NCI-H460 (cell line): ENCODE measurements at places on chromosomes 5 and 9. TPM values are rescaled to one million over a fixed set of nuclear protein-coding genes. Genes with fewer than 3 reads are reported as not detected.
A peak's percentile ranks its signal among the peaks of the same experiment; 100 is the strongest.

- no peak for DNase-seq
Measured at GRCh38 chr9:126275386-126276001, 51.1 kb upstream of the MVB12B start.

DNA sequence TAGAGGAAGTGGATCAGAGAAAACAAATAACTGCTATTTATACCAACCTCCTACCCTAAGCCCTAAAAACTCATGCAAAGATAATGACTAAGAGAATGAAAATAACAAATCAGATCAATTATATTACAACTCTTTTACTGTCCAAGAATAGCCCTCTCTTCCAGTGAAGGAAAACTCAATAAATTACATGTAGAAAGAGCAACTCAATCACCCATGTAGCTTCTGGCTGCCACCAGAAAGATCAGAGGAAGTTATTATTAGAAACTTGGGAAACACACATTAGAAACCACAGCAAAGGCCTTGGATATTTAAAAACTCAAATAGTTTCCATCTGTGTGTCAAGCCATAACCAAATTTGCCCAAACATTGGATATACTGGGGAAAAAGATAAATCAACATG is 134.0 kb upstream of the TARS1 start:
- DNase-seq: no peak

DNA sequence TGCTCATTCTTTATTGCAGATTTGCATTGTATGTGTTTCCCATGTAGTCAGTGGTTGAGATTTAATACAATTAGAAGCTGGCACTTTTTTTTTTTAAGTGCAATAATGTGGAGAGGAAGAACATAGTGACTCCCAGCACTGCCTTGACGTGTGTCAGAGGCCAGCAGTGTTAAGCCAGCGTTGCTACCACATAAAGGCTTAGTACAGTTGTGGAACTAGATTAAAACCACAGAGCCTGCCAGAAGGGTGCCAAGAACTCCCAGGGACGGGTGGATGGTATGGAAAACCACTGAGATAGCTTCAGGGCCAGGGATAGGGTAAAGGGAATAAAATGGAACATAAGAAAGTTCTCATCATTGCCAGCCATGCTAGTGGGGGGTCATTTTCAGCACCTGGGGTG is 142.9 kb downstream of the TRIO start:
- no peak for DNase-seq

- no peak for DNase-seq
Measured at GRCh38 chr5:171728686-171729085, 56.9 kb upstream of the SMIM23 start.

GRCh38 chr5:64722588-64722987 is 32.3 kb downstream of the SHISAL2B start:
- no peak for DNase-seq

- no peak for DNase-seq
Measured at GRCh38 chr5:1064383-1065142, 47.3 kb downstream of the SLC12A7 start.

DNA sequence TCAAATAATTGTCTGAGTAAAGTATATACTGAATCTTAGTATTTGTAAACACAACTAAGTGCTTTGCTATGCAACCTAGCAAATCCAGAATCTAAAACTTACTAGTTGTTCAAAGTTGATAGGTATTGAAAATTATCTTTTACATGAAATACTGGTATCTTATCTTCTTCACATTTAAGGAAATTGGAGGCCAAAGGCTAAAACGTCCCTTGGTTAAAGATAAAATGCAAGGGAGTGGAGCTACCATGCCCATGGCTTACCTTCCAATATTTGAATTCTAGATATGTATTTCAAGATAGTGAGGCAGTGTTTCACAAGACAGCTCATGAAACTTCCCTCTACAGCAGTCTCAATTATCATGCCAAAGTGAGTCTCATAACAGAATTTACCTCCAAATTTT is 373.5 kb downstream of the KIAA0825 start:
- no peak for DNase-seq

DNA sequence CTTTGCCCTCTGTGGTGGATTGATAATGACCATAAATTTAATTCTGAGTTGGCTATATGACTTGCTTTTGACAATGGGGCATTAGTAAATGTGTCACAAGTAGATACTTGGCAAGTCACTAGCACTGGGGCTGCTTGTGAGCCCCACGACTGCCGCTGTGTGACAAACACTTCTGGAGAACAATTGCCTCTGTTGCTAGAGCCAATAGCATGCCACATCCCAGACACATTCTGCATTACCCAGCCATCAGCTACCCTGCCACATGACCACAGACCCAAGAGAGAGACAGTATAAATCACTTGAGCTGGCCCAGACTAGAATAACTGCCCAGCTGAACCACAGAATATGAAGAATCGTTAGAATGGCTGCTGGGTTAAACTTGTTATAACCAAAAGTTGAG is 753.2 kb upstream of the DMAC1 start:
- DNase-seq: no peak

DNA sequence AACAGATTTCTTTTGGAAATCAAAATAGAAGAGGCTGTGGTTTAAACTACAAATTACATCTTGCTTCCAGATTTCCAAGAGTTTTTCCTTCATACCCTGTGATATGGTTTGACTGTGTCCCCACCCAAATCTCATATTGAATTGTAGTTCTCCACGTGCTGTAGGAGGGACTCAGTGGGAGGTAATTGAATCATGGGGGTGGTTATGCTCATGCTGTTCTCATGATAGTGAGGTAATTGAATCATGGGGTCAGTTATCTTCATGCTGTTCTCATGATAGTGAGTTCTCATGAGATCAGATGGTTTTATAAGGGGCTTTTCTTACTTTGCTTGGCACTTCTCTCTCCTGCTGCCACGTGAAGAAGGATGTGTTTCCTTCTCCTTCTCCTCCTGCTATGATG is 687.0 kb upstream of the ZNF608 start:
- no peak for DNase-seq

DNA sequence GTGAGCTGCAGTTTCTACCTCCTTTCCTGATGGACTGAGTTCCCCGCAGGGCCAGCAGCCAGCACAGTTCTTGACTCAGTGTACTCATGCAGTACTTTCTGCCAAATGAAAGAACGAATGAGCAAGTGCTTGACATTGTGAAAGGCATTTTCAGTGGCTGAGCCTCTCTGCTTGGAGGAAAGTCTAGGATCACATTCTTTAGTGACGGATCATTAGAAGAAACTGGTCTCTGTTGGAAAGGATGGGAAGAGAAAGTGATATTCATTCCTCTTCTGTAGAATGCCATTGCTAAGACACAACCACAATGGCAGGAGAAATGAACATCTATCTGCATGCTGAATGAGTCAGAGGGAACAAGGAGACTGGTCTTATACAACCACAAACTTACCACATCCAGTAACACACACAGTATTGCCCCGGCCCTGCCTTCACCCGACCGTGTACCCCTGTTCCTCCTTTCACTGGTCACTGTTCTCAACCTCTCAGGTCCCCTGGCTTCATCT is 206.9 kb downstream of the CRB2 start:
- no peak for DNase-seq

GRCh38 chr9:79173932-79174331 is 397.8 kb upstream of the TLE4 start:
- no peak for DNase-seq

GRCh38 chr5:131974016-131974415 is 28.6 kb upstream of the MEIKIN start:
- no peak for DNase-seq

DNA sequence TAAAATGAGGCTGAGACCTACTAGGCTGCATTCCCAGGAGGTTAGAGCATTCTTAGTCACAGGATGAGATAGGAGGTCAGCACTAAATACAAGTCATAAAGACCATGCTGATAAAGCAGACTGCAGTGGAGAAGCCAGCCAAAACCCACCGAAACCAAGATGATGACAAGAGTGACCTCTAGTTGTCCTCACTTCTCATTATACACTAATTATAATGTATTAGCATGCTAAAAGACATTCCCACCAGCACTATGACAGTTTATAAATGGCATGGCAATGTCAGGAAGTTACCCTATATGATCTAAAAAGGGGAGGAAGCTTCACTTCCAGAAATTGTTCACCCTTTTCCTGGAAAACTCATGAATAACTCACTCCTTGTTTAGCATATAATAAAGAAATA is 88.6 kb downstream of the PLPPR1 start:
- DNase-seq: no peak

GRCh38 chr5:119063579-119064379 is 7.1 kb upstream of the DMXL1 start:
- DNase-seq: no peak

DNA sequence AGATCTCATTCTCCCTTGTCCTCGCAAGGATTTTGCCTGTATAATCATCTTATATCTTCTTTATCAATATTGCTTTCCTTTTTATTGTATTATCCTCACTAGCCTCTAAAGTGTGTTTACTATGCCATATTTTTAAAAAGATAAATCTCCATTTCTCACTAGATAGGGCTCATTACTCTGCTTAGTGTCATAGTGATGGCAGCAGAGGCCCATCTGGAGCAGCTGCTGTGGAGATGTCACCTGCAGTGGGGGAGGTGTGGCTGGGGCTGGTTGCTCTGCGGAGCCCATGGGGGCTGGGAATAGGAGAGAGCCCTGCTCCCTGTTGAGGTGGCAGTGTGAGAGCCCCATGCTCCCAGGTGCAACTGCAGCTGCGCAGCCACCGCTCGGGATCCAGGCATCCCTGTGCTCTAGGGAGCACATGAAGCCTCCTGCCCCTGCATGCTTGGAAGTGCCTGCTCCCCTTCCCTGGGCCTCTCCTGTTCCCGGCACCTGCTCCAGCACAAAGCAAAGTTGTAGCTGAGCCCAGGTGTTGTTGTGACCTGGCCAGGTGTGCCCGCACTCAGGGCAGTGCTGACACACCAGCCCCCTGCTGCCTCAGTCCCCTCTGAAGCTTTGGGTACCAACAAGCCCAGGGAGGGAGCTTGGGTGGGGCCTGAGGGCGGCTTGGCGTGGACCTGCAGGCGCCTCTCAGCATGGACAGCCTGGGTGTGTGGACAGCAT is 144.6 kb upstream of the MRPS30 start:
- DNase-seq: no peak

- DNase-seq: peak; percentile 26
Measured at GRCh38 chr5:108481355-108481931, 99.5 kb upstream of the FBXL17 start.

GRCh38 chr9:72459308-72459707 is 62.1 kb upstream of the TMC1 start:
- DNase-seq: no peak

DNA sequence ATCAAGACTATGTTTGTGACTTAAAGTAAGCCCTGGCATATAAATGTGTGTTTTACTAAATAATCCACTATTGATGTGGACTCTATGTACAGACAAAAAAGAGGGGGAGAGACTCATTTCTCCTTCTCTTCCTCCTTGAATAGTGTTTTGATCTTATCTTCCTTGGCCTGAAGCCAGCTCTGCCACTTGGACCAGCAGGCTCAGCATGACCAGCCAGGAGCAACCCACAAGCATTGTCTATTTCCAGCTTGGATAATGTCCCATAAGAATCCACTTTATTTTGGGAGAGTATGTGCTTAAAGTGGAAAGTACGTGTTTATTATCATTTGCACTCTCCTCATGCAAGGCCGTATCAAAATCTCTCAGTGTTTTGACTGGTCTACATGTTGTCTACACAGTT is 23.8 kb upstream of the SLC46A2 start:
- DNase-seq: no peak

GRCh38 chr9:110753731-110754231 is 85.2 kb downstream of the MUSK start:
- DNase-seq: no peak

DNA sequence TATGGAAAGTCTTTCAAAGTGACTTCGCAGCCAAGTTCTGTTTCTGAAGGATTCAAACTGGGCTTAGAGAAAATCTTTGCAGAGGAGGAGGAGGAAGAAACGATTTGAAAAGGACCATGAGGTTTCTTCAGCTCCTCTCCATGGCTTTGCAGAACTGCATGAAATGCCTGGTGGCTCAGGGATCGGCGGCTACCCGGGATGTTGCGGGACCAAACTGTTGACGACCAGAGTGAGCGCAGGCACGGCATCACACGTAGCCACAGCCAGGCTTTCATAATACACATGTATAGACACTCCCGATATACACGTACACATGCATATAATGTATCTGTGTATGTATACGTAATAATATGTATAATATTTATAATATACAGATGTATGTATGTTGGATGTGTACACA is 180.0 kb downstream of the PAX5 start:
- DNase-seq: no peak

- DNase-seq: no peak
Measured at GRCh38 chr5:131846536-131846935, 49.7 kb upstream of the FNIP1 start.

The PTGER4 gene
- 1.6 and 3.1 TPM in 2 replicates for total RNA-seq

The PKD2L2 gene
- total RNA-seq: not detected in 2 replicates

The CCNJL gene
- total RNA-seq: 9.1 and 10.3 TPM in 2 replicates

The ADAMTS13 gene
- total RNA-seq: 0.40 and 1.1 TPM in 2 replicates

The PCDHB2 gene
- 0.29 and 0.52 TPM in 2 replicates for total RNA-seq

The SPATA6L gene
- total RNA-seq: not detected in 2 replicates

The SPATA31A5 gene
- not detected in 2 replicates for total RNA-seq

The IFT74 gene
- total RNA-seq: 16.8 and 20.7 TPM in 2 replicates

The HEXB gene
- 294 and 304 TPM in 2 replicates for total RNA-seq
